GM03348 (cell line): ENCODE measurements at places on chromosomes 6 and 20.

DNA sequence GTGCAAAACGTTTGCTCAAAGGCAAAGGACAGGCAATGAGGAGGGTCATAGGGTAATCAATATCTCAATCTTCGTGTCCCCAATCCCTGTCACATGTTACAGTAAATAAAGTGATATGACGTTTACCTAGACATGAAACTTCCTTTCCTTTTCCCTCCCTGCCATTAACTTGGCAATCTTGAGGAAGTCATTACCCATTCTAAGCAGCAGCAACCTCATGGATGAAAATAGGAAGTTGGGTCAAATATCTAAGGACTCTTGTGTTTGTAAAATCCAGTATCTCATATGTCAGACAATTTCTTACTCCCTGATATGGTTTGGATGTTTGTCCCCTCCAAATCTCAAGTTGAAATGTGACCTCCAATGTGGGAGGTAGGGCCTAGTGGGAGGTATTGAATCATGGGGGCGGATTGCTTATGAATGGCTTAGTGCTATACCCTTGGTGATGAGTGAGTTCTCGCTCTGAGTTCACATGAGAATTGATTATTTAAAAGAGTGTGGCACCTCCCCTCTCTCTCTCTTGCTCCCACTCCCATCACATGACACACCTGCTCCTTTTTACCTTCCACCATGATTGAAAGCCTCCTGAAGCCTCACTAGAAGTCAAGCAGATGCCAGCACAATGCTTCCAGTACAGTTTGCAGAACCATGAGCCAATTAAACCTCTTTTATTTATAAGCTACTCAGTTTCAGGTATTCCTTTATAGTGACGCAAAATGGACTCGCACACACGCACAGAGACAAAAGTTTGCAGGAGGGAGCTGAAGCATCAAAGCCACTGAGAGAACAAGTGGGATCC, 545.9 kb upstream of the JARID2 start:
- no peak for DNase-seq

DNA sequence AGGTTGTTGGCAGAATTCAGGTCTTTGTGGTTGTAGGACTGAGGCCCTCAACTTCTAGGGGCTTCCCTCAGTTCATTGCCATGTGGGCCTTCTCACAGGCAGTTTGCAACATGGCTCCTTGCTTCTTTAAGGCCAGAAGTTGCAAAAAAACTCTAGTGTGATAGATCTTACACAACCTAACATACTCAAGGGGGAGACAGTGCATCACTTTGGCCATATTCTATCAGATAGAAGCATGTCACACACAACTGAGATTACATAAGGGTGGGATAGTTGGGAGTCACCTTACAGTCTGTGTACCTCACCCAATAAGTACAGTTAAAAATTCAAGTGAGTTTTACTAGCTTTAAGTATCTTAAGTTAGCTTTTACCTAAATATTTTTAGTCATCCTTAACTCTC, 1.6 kb downstream of the SIRPD start:
- DNase-seq, result no peak

DNA sequence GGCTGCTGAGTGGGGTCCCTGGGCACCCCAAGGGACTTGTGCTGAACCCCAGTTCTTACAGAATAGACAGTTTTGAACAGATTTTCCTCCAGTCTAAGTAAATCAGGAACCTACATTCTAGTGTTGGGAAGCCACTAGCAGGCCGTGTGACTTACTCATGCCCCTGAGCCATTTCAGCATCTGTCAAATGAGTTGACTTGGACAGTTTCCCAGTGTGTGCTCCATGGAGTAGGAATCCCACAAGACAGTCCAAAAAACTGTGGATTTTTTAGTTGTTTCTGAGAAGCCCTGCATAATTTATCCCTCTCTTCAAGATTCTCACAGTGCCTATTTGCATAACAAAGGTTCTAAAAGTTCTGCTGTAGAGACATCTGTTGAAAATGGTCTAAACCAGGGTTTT, 2.1 kb downstream of the GABRR2 start:
- DNase-seq, result peak; percentile 86

- peak; percentile 95 for DNase-seq
Measured at GRCh38 chr6:53348371-53349208, at the start of gene ELOVL5. Gene ELOVL5, minus strand, starts transcription at chr6:53348950. Its CDS starts 53,251 bp downstream, at chr6:53295699.

DNA sequence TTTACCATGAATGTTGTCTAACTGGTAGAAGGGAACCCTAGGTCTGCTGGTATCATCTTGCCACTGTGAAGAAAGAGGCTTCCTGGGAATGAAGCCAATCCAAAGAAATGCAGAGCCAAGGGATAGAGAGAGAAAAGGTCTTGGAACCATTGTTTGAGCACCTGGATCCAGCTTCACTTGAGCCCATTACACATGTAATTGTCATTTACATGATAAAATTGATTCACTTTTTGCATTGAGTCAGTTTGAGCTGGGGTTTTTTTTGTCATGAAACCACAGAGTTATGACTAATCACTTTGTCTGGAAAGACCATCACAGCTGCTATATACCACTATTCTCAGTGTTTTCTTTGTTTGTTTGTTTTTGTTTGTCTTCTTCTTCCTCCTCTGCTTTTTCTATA, 112.3 kb downstream of the CBLN4 start:
- no peak for DNase-seq

- no peak for DNase-seq
Measured at GRCh38 chr20:17298171-17298570, 71.3 kb downstream of the PCSK2 start.
